ENCODE measurements at places on chromosomes 3 and 15. TPM values are rescaled to one million over a fixed set of nuclear protein-coding genes. Genes with fewer than 3 reads are reported as not detected.

Gene ARHGAP31
- polyA plus RNA-seq = 1.6 TPM

Gene LRRN1
- polyA plus RNA-seq = 0.10 TPM

Gene ZNF860
- polyA plus RNA-seq = 0.88 TPM

Gene COL6A5
- polyA plus RNA-seq = 0.15 TPM

Gene CNTN6
- not detected for polyA plus RNA-seq

Gene MKRN3
- polyA plus RNA-seq = 1.9 TPM

Gene CCDC54
- polyA plus RNA-seq = not detected

Gene KLHL40
- polyA plus RNA-seq = not detected

Gene PCOLCE2
- 1.4 TPM for polyA plus RNA-seq

Gene CHRM5
- polyA plus RNA-seq = not detected

Gene CD80
- 0.04 TPM for polyA plus RNA-seq

Gene CYP19A1
- polyA plus RNA-seq = not detected

Gene CCDC39
- polyA plus RNA-seq = 0.04 TPM

Gene GOLGA8O
- polyA plus RNA-seq = 0.41 TPM

Gene FSTL1
- polyA plus RNA-seq = 10.7 TPM

Gene ECE2
- not detected for polyA plus RNA-seq

Gene HPS3
- polyA plus RNA-seq = 4.0 TPM

Gene GOLGA6L10
- polyA plus RNA-seq = 8.9 TPM

Gene TRANK1
- 1.6 TPM for polyA plus RNA-seq

Gene CLSTN2
- 0.20 TPM for polyA plus RNA-seq

Gene KBTBD13
- not detected for polyA plus RNA-seq

Gene PIF1
- polyA plus RNA-seq = 5.0 TPM

Gene C3orf49
- not detected for polyA plus RNA-seq

Data from esophagus (tissue), 2 donors.